Thymus (tissue), 14 donors: ENCODE measurements at places on chromosomes 2 and 18.

DNA sequence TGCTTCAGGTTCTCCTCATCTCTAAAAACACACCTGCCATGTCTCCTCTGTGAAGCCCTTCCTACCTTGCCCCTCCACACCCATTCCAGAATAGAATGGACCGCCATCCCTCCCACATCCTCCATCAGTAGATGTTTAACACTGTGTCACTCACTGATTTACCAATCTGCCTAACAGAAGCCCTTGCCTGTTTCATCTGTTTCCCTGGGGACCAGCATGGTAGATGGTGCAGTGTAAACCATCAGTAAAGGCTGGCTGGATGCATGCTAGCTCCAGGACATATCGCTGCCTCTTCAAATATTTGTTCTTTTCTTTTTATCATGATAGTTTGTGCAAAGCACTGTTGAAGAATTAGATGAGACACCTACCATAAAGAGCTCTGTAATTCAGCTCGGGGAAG, 271.4 kb downstream of the PIEZO2 start:
- no peak overlapping the region for H3K4me3 ChIP-seq
- no peak overlapping the region for H3K27ac ChIP-seq
- H3K4me1 ChIP-seq = peaks cover 2% of the 10 kb centered on the region
- no peaks in the 10 kb centered on the region for H3K36me3 ChIP-seq
- no peaks in the 10 kb centered on the region for H3K27me3 ChIP-seq

DNA sequence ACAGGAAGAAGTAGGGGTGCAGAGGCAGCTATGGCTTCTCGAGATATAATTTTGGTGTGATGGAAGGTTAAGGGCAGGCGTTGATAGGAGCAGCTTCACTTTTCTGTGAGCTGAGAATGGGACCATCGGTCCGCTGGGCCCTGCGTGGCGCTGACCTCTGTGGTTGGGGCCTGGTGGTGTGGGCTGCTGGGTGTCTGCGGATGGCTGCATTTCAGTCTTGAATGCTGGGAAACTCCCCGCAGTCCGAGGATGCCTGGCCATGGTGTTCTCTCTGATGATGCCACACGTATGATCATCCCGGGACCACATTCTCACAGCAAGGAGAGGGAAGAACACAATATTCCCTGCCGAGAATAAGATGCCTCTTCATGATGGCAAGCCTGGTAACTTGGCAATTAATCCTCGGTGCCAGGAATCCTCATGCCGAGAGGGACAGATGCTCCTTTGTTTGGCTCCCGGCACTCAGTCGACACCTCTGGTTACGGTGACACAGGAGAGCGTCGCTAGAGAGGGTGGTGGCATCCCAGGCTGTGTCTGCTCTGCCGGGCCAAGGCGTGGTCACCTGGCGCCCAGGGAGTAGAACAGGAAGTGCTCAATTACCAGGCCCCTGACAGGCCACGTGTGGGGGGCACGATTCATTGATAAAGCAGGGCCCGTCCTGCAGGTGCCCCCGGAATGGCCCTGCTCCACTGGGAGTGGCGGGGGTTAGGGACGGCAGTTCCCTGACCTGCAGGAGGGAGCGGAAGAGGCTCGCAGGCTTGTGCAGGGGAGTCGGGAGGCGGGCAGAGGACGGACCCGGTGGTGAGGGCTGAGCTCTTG, 119.4 kb upstream of the CTDP1 start:
- H3K36me3 ChIP-seq = no peaks in the 10 kb centered on the region
- H3K4me3 ChIP-seq = no peak overlapping the region
- no peaks in the 10 kb centered on the region for H3K4me1 ChIP-seq
- no peaks in the 10 kb centered on the region for H3K27me3 ChIP-seq

DNA sequence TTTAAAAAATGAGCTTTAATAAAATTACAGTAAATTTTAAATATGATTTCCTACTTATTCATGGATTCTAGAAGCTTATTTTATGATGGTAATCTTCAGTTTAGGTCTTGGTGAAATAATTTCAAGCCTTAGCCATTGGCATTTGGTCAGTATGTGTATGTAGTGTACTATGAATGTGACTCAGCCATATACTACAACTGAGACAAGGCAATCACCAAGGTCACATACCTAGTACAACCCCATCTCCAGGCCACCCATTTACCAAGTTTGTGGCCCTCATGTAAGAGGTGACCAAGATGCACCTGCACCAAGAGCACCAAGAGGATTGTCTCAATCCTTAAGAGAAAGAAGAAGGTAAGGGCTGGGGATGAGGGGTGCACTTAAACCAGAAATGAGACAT, 54.8 kb upstream of the FRZB start:
- H3K4me3 ChIP-seq = no peak overlapping the region
- H3K4me1 ChIP-seq = no peaks in the 10 kb centered on the region
- H3K27me3 ChIP-seq = no peaks in the 10 kb centered on the region
- no peak for DNase-seq

GRCh38 chr2:1729242-1729641, 15.1 kb downstream of the PXDN start:
- H3K36me3 ChIP-seq = no peaks in the 10 kb centered on the region
- H3K4me3 ChIP-seq = no peak overlapping the region

- no peaks in the 10 kb centered on the region for H3K36me3 ChIP-seq
- no peak overlapping the region for H3K27ac ChIP-seq
These were observed 231.6 kb upstream of the ETAA1 start for GRCh38 chr2:67165523-67165990.

GRCh38 chr2:129880971-129881370, 98.5 kb upstream of the RAB6C start:
- peaks cover 6% of the 10 kb centered on the region for H3K4me1 ChIP-seq
- no peak overlapping the region for H3K27ac ChIP-seq
- no peaks in the 10 kb centered on the region for H3K36me3 ChIP-seq
- H3K4me3 ChIP-seq = no peak overlapping the region

DNA sequence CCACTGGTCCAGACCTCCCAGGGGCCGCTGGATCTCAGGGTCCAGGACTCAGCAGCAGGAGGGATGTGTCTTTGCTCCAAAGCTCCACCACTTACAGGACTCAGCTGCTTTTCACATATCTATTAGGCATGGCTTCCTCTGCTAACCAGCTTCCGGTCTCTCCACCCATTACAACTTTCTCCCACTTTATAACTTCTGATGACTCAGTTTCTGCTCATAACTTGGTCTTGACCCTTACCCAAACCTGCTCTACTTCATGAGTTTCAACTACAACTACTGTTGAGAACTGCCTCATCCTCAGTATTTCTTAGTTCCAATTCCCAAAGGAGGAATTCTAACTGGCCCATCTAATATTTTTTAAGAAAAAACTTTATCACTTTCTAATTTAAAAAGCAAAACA, 17.2 kb downstream of the SULT1C2 start:
- H3K36me3 ChIP-seq = no peaks in the 10 kb centered on the region
- no peak for DNase-seq
- no peak overlapping the region for H3K27ac ChIP-seq
- no peaks in the 10 kb centered on the region for H3K27me3 ChIP-seq
- no peaks in the 10 kb centered on the region for H3K4me1 ChIP-seq

- DNase-seq = no peak
- no peak overlapping the region for H3K4me3 ChIP-seq
- no peaks in the 10 kb centered on the region for H3K36me3 ChIP-seq
- no peaks in the 10 kb centered on the region for H3K27me3 ChIP-seq
- H3K27ac ChIP-seq = no peak overlapping the region
- no peaks in the 10 kb centered on the region for H3K4me1 ChIP-seq
These were observed 1353.7 kb upstream of the LRRTM1 start for GRCh38 chr2:81658227-81658626.

- H3K4me1 ChIP-seq = peaks cover 3% of the 10 kb centered on the region
- no peak overlapping the region for H3K27ac ChIP-seq
- H3K4me3 ChIP-seq = no peak overlapping the region
- DNase-seq = no peak
These were observed 396.6 kb upstream of the TRIB2 start for GRCh38 chr2:12320027-12320734.

DNA sequence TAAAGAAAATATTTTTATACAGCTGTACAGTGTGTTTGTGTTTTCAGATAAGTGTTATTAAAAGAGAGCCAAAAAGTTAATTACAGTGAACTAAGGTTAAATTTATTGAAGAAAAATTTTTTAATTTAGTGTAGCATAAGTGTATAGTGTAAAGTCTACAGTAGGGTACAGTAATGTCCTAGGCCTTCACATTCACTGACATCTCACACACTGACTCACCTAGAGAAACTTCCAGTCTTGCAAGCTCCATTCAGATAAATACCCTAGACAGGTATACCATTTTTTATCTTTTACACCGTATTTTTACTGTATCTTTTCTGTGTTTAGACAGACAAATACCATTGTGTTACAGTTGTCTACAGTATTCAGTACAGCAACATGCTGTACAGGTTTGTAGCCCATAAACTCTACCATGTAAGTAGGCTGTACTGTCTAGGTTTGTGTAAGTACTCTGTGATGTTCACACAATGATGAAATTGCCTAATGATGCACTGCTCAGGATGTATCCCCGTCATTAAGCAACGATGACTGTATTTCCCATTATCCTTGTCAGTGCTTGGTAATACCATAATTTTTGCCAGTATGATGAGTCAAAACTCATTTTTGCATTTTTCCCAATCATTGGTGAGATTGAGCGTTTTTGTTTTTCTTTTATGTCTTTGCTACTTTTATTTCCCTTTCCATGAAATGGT, 48.2 kb upstream of the B3GNT2 start:
- H3K36me3 ChIP-seq = no peaks in the 10 kb centered on the region
- no peaks in the 10 kb centered on the region for H3K4me1 ChIP-seq
- no peak overlapping the region for H3K27ac ChIP-seq
- H3K27me3 ChIP-seq = no peaks in the 10 kb centered on the region
- H3K4me3 ChIP-seq = no peak overlapping the region

DNA sequence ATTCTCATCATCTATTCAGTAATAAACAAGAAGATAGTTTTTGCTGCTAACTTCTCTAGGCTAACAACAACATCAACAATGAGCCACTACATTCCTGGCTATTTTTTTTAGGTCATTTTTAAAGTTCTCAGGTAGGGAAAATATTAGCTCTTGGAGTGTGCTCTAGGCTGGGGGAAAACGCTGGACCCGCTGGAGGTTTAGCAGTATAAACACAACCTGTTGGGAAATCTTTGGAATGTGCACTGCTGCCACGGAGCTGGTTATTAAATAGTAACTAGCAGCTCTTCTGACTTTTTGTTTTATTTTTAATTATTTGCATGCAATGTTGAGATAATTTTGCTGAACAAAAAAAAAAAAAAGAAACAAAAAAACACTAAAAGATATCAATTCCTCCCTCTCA, 892.1 kb upstream of the ACVR2A start:
- H3K27ac ChIP-seq = no peak overlapping the region
- no peaks in the 10 kb centered on the region for H3K27me3 ChIP-seq
- no peak for DNase-seq
- H3K36me3 ChIP-seq = no peaks in the 10 kb centered on the region

DNA sequence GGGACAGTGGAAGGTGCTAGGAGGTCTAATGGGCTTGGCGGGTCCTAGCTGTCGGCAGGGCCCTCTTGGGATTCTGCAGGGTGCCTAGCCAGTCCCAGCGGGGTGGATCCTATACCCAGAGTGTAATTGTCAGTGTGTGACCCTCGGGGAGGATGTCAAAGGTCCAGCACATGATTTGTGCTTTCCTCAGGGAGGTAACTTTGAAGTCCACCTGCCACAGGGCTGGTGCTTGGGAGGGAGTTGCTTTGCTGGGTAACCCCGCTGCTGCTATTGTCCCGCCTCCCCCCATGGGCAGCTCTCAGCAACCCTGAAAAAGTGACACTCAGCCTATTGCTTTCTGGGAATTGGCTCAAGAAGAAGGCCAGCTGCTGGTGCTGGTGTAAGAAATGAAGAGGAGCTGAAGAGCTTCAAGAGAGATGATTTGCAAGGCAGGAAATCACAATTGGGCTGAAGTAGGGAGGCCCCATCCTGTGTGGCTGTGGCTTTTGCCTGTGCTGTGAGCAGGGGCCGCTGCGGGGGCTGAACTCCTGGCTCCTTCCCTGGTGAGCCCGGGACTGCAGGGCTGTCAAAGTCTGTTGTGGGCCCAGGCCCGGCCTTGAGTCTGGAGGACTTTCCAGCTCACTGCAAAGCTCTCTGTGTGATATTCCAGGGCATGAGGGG, 36.4 kb downstream of the EMILIN2 start:
- H3K27me3 ChIP-seq = no peaks in the 10 kb centered on the region
- no peak for DNase-seq
- H3K27ac ChIP-seq = peak overlapping the region; percentile 83
- no peaks in the 10 kb centered on the region for H3K36me3 ChIP-seq
- H3K4me1 ChIP-seq = peaks cover 45% of the 10 kb centered on the region

DNA sequence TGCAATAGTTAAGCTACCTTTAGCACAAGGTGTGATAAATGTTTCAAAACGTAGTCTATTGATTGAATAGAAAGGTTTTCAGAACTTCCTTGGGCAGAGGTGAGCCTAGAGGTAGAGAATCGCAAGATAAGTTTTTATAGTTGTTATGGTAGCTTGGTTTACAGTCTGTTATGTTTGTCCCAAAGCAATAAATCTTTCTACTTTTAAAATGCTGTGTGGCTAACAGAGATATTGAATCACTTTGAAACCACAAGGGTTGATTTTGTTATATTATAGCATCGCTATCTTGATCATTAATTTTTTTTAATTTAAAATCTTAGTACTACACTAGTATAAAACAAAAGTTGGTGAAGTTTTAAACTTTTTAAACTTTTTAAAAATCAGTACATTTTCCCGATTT, 126.7 kb downstream of the TMEM182 start:
- no peaks in the 10 kb centered on the region for H3K27me3 ChIP-seq
- no peaks in the 10 kb centered on the region for H3K4me1 ChIP-seq
- no peak overlapping the region for H3K27ac ChIP-seq
- no peak overlapping the region for H3K4me3 ChIP-seq
- H3K36me3 ChIP-seq = no peaks in the 10 kb centered on the region

DNA sequence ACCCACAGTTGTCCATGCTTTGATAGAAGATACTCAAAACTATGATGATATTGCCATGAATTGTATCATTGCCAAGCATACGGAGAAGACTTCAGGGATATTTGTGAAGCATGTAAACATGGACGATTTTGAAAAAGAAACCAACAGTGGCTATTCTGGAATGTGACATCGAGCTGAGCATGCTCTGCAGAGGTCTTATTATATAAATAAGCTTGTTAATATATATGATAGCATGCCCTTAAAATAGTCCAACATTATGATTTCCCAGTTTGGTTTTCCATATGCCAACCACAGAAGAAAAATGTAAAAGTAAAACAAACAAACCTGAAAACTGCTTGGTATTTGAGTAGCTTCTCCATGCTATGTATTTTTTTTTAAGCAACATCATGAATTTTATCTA, 159.1 kb downstream of the LNPK start:
- no peaks in the 10 kb centered on the region for H3K36me3 ChIP-seq
- no peak for DNase-seq
- H3K4me1 ChIP-seq = no peaks in the 10 kb centered on the region
- no peaks in the 10 kb centered on the region for H3K27me3 ChIP-seq
- H3K27ac ChIP-seq = no peak overlapping the region

- no peak overlapping the region for H3K27ac ChIP-seq
- no peaks in the 10 kb centered on the region for H3K36me3 ChIP-seq
- H3K27me3 ChIP-seq = no peaks in the 10 kb centered on the region
- H3K4me3 ChIP-seq = no peak overlapping the region
- DNase-seq = no peak
These were observed 136.3 kb downstream of the RPIA start for GRCh38 chr2:88827821-88828220.

GRCh38 chr2:218717262-218717661, 6.6 kb downstream of the TTLL4 start:
- DNase-seq = no peak
- no peaks in the 10 kb centered on the region for H3K27me3 ChIP-seq
- H3K27ac ChIP-seq = no peak overlapping the region
- H3K4me3 ChIP-seq = no peak overlapping the region
- peaks cover 6% of the 10 kb centered on the region for H3K36me3 ChIP-seq
- no peaks in the 10 kb centered on the region for H3K4me1 ChIP-seq

GRCh38 chr2:96156011-96156820, 11.0 kb upstream of the DUSP2 start:
- H3K4me3 ChIP-seq = no peak overlapping the region
- H3K36me3 ChIP-seq = no peaks in the 10 kb centered on the region
- no peak overlapping the region for H3K27ac ChIP-seq
- H3K27me3 ChIP-seq = no peaks in the 10 kb centered on the region
- no peak for DNase-seq
